ENCODE measurements at places on chromosomes 7 and 10. TPM values are rescaled to one million over a fixed set of nuclear protein-coding genes. Genes with fewer than 3 reads are reported as not detected.

The VAX1 gene
- 65.1 TPM for total RNA-seq

The HOXA7 gene
- 0.56 TPM for total RNA-seq

The NEUROD6 gene
- total RNA-seq = not detected

The NUDT13 gene
- total RNA-seq = 2.0 TPM

The GATA3 gene
- 3.1 TPM for total RNA-seq

The EPO gene
- not detected for total RNA-seq

The PIK3AP1 gene
- 0.37 TPM for total RNA-seq

The CHAT gene
- total RNA-seq = 0.56 TPM

The ZNF365 gene
- 0.56 TPM for total RNA-seq

DNA sequence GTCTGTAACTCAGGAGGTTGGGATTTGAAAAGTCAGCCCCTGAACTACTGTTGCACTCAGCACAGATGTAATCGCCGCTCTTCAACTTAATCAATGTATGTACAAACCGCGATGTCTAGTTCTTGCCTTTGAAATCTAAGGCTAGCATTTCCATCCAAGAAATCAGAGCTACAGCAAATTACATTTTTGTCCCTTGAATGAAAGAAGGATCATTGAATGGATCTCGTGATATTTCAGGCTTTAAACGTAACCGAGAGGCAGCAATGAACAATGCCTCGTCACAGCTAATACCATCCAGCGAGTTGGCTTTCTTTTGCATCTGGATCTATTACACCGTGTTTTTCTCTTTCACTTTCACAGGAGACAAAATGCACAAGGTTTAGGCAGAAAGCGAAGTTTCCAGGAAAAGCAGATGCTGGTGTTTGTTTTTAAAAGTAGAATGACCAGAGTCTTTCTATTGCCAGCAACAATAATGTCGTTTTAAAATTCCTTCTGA lies 5.5 kb downstream of the SKIDA1 start:
- peak overlapping the region; percentile 59 for H3K4me3 ChIP-seq
- H3K36me3 ChIP-seq = no peaks in the 10 kb centered on the region
- peak; percentile 73 for DNase-seq
- H3K27ac ChIP-seq = peak overlapping the region; percentile 78
- H3K27me3 ChIP-seq = no peaks in the 10 kb centered on the region

GRCh38 chr10:28307267-28307666 lies 4.4 kb upstream of the MPP7 start:
- H3K27ac ChIP-seq = no peak overlapping the region
- H3K4me1 ChIP-seq = no peaks in the 10 kb centered on the region
- no peak overlapping the region for H3K4me3 ChIP-seq
- H3K27me3 ChIP-seq = peaks cover 48% of the 10 kb centered on the region
- no peak for DNase-seq

DNA sequence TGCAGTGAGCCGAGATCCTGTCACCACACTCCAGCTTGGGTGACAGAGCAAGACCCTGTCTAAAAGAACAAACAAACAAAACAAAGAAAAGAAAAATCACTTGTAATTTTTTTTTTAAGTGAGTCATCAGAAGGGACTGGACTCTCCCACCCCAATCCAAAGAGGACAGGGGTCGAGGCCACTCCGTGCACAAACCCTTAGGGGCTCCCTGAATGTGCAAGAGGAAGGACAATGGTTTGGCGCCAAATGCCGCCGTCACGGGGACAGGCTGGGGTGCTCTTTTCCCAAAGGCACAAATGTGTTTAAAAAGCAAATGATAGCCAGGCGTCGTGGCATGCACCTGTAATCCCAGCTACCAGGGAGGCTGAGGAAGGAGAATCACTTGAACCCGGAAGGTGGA lies 23.8 kb downstream of the RCC1L start:
- no peaks in the 10 kb centered on the region for H3K4me1 ChIP-seq
- no peaks in the 10 kb centered on the region for H3K27me3 ChIP-seq
- H3K36me3 ChIP-seq = peaks cover 19% of the 10 kb centered on the region

DNA sequence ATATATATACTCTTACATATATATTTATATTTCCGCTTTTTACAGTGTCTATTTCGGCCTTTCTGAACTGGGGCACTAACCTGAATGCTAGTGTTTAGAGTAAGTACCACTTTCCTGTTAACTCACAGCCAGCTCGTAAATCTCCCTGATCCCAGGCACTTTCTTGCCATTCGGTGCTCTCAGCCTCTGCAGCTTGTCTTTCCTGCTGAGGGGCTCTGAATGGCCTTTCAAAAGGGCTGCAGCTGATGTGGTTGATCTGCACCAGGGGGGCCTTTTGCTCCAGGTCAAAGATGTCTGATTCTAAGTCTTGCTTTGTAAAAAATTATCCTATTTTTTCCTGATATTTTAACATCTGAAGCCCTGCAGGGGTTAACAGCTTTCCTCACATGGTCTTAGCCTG lies 25.5 kb upstream of the HPS1 start:
- peaks cover 32% of the 10 kb centered on the region for H3K27me3 ChIP-seq
- no peak overlapping the region for H3K27ac ChIP-seq
- no peaks in the 10 kb centered on the region for H3K36me3 ChIP-seq
- peaks cover 5% of the 10 kb centered on the region for H3K4me1 ChIP-seq
- DNase-seq = no peak

DNA sequence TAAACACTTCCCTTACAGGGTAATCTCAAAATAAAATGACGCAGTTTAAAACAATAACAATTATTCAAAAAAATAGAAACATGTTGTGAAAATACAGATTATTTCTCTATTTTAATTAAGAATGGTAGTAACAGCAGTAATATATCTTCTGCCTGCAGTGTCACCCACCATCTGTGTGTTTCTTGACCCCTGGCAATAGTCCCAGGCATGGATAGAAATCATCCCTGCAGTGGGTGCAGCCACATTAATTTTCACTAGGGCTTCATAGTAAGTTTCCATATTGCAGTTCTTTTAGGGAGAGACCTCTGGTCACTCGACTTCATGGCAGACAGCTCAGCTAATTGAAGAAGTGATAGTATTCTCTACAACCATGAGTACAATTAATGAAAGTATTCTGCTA lies 470.1 kb upstream of the TEX47 start:
- H3K36me3 ChIP-seq = no peaks in the 10 kb centered on the region
- H3K27me3 ChIP-seq = no peaks in the 10 kb centered on the region
- no peak overlapping the region for H3K4me3 ChIP-seq
- H3K27ac ChIP-seq = no peak overlapping the region
- no peak for DNase-seq

GRCh38 chr7:71385330-71385729 lies 253.4 kb downstream of the GALNT17 start:
- H3K36me3 ChIP-seq = no peaks in the 10 kb centered on the region
- H3K27ac ChIP-seq = no peak overlapping the region
- H3K4me1 ChIP-seq = no peaks in the 10 kb centered on the region

- no peaks in the 10 kb centered on the region for H3K4me1 ChIP-seq
- no peak overlapping the region for H3K4me3 ChIP-seq
- H3K36me3 ChIP-seq = no peaks in the 10 kb centered on the region
- DNase-seq = no peak
- H3K27me3 ChIP-seq = no peaks in the 10 kb centered on the region
- H3K27ac ChIP-seq = no peak overlapping the region
Measured at GRCh38 chr7:625376-625971, 101.0 kb upstream of the DNAAF5 start.

DNA sequence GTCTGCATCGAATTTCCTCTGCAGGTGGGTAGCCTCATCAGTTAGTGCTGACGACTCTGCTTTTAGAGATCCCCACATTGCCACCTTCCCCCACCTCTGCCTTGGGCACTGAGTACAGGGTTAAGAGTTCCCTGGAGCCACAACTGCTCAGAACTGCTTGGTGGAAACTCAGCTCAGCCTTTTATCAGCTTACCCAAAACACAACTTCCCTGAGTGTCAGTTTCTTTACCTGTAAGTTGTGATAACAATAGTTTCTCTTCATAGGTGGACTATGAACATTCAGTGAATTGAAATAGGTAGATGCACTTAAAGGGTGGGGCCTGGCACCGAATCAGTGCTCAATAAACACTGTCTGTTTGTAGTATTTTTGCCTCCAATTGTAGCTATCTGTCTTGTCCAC lies 11.3 kb downstream of the ASB13 start:
- DNase-seq = no peak
- no peak overlapping the region for H3K4me3 ChIP-seq
- H3K4me1 ChIP-seq = no peaks in the 10 kb centered on the region

GRCh38 chr7:27377988-27378387 lies 135.4 kb downstream of the EVX1 start:
- DNase-seq = no peak
- no peaks in the 10 kb centered on the region for H3K36me3 ChIP-seq
- no peaks in the 10 kb centered on the region for H3K4me1 ChIP-seq

- no peak for DNase-seq
- H3K4me3 ChIP-seq = no peak overlapping the region
- no peaks in the 10 kb centered on the region for H3K36me3 ChIP-seq
- no peaks in the 10 kb centered on the region for H3K27me3 ChIP-seq
- H3K4me1 ChIP-seq = no peaks in the 10 kb centered on the region
Measured at GRCh38 chr7:49885593-49886285, 112.3 kb downstream of the VWC2 start.

DNA sequence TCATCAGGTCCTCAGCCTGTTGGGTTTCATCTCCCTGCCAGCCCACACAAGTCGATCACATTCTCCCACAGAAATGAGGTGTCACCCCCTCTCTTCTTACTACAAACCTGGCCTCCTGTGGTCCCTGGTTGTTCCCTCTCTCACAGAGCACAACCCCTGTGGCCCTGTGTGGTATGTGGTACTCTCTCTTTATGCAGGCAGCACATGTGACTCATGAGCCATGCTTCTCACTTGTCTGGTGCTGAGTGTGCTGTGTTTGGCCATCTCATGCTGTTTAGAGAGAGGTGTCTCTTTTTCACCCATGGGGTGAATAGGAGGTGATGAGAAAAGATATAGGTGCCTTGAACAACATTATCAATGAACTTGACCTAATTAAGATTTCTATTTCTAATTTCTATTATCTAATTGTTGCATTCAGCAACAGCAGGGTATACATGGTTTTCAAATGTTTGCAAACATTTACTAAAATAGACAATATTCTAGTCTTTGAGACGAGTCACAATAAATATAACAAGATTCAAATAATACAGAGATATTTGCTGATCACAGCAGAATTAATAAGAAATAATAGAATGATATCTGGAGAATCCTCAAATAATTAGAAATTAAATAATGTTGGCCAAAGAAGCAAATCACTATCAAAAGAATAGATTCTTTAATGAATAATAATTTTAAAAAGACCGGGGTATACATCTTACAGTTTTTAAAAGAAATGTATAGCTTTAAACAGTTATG lies 633.8 kb upstream of the IGFBP3 start:
- H3K27ac ChIP-seq = no peak overlapping the region
- DNase-seq = no peak
- H3K36me3 ChIP-seq = no peaks in the 10 kb centered on the region
- no peaks in the 10 kb centered on the region for H3K27me3 ChIP-seq
- no peaks in the 10 kb centered on the region for H3K4me1 ChIP-seq

- no peak overlapping the region for H3K4me3 ChIP-seq
- no peaks in the 10 kb centered on the region for H3K27me3 ChIP-seq
- no peak overlapping the region for H3K27ac ChIP-seq
- no peaks in the 10 kb centered on the region for H3K4me1 ChIP-seq
- DNase-seq = no peak
Measured at GRCh38 chr10:86583983-86584382, 62.4 kb upstream of the WAPL start.
